NCI-H82 (cell line): ENCODE measurements at places on chromosomes 7 and 10.

GRCh38 chr10:91741356-91741755 lies 56.9 kb upstream of the TNKS2 start:
- DNase-seq, result no peak

GRCh38 chr7:124857672-124858235 lies 71.9 kb downstream of the POT1 start:
- DNase-seq, result no peak

- DNase-seq, result no peak
Observed at GRCh38 chr10:29370097-29371092, 81.5 kb downstream of the LYZL1 start.

- DNase-seq, result no peak
Observed at GRCh38 chr10:121284936-121285335, 313.3 kb downstream of the FGFR2 start.

GRCh38 chr10:15083674-15084501 lies 4.7 kb downstream of the ACBD7 start:
- DNase-seq, result no peak

GRCh38 chr10:43867667-43868565 lies 219.2 kb upstream of the ZNF32 start:
- DNase-seq, result no peak

DNA sequence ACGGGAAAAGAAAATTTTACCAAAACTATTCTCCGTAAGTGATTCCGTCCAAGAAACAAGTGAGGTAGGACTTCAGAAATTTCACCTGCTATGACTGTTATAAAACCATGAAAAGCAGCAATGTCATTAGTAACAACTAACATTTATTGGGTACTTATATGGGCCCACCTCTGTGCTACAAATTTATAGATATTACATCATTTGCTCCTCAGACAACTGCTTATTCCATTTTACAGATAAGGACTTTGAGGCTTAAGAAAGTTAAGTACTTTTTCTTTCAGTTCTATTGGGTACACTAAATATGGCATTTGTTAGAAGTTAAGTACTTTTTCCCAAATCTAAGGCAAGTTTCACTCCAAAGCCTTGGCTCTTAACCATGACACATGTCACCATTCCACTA lies 36.3 kb downstream of the HACD1 start:
- DNase-seq, result no peak

DNA sequence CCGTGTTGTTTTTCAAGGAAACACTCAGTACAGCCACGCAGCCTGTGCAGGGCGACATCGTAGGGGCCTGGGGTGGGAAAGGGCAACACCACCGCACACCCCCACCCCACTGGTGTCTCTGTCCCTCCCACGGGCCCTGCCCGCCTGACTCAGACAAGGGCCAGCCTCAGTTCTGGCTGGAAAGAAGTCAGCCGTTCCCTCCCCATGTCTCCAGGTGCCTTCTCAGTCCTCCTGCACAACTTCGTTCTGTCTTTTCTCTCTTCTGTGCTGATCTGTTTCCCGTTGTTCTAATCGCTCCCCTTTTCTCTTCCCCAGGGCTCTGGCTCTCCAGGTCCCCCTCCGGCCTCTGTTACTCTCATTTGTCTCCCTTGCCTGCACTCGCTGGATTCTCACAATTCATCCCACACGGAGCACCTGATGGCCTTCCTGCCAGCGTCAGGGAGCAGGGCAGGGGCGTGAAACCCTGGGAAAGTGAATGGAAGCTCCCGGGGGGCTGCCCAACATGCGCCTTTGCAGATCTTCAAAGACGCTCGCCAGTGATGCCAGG lies 97.7 kb downstream of the WDR37 start:
- no peak for DNase-seq

DNA sequence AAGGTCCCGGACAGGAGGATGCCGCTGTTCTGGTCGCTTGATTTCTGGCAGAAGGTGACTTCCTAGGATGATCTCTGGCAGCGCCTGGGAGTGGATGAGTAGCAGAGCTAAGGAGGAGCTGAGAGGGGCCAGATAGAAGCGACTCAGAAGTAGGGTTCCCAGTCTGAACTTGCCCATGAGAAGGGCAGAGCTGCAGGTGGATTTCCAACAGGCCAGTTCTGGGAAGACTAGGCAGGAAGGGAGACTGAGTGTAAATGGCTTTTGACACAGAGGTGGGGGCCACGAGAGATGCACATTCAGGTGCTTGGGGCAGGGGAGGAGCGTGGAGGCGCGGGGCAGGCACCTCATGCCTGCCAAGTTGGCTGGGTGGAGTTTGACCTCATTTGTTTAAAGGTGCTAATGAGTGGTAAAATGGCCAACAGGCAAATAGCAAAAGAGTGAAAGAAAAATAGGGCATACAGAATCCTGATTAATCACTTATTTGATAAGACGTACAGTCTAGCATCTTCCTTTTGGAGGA lies 58.8 kb downstream of the SHH start:
- no peak for DNase-seq

DNA sequence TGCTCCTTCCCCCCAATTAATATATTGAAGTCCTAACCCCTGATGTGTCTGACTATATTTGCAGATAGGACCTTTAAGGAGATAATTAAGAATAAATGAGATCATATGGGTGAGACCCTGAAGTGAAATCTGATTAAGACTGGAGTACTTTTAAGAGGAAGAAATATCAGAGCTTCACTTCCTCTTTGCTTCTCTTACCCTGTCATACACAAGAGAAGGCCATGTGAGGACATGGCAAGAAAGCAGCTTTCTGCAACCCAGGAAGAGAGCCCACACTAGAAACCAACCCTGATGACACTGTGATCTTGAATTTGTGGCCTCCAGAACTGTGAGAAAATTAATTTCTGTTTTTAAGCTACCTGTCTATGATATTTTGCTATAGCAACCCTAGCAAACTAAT lies 44.2 kb downstream of the JMJD1C start:
- DNase-seq, result peak; percentile 3

GRCh38 chr7:129875745-129876411 lies 76.9 kb downstream of the UBE2H start:
- no peak for DNase-seq

DNA sequence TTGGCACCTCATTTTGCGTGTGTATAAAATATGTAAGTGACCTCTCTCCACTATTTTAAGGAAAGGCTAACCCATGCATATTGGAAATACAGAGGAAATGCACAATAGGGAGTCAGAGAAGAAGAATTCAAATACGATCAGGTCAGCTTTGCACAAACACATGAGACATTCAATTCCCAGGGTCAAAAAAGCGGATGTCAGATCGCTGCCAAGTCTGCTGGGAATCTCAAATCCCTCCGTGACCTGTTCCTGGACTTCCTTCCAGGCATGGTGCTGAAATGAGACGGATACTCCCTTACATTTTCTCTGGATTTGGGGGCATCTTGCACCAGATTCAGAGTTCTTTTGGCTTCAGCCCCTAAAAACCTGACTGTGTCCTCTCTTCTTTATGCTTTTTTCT lies 91.9 kb upstream of the PRKCQ start:
- no peak for DNase-seq

DNA sequence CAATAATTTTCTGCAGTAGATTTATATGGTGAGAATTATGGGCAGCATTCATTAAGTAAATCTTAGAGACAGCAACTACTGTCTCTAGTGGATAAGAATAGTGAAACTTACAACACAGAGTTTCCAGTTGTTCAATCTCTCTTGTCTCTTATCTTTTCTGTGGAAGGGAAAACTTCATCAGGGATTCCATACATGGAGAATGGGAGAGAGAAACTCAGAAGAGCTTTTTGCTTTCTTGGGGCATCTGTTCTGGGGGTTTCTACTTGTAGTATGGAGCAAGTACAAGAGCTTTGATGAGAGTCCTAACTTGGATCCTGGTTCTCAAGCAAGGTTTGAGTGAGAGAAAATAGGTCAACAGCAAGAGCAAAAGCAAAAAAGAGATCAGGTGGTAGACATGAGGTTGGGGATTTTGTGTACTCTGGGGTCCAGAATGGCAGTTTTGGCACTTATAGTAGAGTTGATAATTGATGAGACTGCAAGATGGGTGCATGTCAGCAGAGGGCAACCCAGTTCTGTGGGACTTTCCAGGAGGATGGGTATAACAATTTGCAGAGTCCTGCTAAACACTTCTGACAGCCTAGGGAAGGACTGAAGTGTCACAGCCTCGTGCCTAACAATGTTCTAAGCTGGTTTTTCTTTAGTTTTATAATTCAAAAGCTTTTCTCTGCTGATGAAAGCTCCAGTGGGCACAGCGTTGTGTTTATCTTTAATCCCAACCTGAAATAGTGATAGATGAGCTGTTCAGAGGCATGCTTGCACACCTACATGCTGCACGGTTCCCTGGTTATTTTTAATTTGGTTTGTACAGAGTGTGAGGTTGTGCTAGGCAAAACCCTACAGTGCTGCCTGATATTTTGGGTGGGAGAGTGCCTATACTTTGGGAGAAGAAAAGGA lies 32.0 kb upstream of the STRIP2 start:
- DNase-seq, result peak; percentile 8

- DNase-seq, result no peak
Observed at GRCh38 chr10:11034762-11035161, 17.1 kb downstream of the CELF2 start.

GRCh38 chr7:46230990-46231305 lies 309.9 kb upstream of the IGFBP3 start:
- no peak for DNase-seq

DNA sequence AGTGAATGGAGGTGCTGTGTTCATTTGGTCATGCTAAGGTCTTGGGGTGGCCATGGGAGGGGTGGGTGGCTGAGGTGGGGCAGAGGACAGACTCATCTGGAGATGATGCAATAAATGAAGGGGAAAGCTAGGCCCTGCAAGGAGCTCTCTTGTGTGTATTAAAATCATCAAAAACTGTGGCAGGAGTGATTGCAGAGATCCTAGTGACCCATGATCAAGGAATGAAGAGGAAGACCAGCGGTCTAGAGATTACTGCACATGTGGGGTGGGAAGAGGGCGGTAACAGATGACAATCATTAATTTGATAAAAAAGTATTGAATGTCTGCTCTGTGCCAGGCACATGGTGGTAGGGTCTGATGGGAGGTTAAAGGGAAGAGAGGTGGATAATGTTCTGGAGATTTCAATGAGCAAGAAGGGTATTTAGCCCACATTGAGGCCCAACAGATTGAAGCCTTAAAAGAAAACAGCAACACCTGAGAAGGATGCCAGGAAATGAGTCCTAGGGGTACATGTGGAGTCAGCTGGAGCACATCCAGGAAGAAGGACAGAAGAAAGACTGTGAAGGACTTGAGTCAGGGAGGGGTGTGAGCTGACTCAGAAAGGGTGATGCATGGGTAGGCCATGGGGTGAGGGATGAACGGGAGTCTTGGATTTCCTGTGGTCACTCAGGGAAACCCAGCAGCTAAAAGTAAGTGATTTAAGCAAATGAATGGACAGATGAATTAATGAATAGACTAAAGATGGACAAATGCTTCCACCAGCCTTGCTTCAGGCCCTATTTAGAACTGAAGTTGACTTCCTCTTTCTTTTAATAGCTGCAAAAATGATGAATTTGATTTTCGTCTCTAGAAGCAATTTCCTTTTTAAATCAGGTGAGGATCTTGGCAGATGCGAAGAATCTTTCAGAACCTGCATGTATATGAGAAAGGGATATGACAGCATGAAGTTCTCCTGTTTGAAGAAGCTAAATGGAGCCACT lies 83.1 kb upstream of the IGFBP3 start:
- DNase-seq, result no peak

DNA sequence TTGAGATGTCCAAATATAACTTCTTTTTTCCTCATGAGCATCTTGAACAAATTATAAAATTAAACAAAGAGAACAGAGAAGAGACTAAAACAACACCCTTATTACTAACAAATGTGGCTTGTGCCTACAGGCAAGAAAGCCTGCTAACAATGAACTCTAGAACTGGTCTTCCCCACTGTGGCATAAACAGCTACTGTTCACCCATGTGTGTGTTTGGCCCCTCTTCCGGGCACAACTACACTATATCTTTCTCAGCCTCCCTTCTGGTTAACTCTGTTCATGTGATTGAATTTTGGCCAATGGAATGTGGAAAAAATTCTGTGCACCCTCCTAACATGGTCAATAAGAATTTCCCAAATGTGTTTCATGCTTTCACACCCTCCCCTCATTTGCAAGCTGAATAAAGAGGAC lies 117.0 kb downstream of the KBTBD2 start:
- no peak for DNase-seq

DNA sequence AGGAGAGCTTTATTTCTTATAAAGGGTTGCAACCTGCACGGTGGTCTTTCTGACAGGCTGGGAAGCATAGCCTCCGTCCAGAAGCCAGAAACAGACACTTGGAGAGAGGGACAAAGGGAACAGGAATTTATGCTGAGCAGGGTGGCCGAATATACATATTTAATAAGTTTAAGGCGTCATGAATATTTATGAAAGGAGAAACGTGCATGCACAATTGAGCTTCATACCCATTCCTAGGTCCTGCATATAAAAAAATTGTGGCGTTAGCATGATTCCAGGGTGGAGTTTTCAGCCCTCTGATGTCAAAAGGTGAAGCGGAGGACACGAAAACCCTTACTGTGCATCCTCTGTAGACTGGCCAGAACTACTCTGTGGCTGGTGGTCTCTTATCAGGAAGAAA lies 10.7 kb downstream of the CCDC126 start:
- DNase-seq, result no peak

DNA sequence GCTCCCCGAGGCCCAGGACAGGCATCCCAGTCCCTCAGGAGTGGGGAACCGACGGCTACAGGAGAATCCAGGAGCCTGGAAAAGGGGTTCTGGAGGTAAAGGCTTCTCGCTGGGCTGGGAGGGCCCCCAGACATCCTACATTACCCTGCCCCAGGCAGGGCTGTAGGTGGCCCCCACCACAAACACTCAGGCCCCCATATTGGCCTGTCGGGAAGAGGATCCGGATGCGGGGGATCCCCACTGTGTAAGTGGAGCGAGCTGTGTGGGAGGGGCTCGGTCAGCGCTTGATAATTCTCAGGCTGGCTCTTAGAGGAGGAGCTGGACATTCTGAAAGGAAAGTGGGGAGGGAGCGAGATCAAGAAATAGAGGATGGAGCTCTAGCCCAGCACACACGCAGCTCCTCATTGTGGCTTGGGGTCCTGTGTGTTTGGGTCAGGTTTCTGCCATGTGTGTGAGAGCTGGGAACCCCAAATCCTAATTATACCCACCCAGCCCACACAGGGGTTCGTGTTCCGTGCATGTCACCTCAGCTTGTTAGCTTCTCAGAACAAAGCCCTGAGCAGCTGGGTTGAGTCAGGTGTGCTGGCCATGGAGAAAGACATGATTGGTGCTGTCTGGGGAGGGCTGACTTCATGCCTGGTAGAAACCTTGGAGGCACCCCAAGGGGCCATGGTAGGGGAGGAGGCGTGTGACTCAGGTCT lies 49.4 kb downstream of the ZNF467 start:
- no peak for DNase-seq

- peak; percentile 90 for DNase-seq
Observed at GRCh38 chr7:120792091-120792860, 65.7 kb downstream of the TSPAN12 start.

DNA sequence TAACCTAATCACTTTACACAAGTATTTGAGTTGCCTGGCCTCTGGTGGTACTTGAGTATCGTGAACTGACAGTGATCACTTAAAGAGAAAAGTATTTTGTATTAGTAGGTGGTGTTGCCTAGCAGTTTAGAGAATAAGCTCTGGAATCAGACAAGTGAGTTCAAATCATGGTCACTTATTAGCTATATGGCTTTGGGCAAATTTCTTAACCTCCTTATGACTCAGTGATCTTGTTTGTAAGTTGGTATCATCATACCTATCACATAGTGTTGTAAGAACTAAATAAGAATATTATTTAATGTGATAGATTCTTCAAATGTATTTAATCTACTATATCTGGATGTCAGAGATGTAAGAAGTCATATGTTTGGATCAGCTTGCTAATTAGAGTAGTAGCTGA lies 163.8 kb downstream of the RNF133 start:
- DNase-seq, result no peak

GRCh38 chr10:61950449-61951143 lies 49.1 kb downstream of the ARID5B start:
- DNase-seq, result no peak

- DNase-seq, result no peak
Observed at GRCh38 chr10:122499491-122499941, 38.2 kb downstream of the HTRA1 start.
